ENCODE measurements at places on chromosomes 3 and 15.
A peak's percentile ranks its signal among the peaks of the same experiment; 100 is the strongest.

DNA sequence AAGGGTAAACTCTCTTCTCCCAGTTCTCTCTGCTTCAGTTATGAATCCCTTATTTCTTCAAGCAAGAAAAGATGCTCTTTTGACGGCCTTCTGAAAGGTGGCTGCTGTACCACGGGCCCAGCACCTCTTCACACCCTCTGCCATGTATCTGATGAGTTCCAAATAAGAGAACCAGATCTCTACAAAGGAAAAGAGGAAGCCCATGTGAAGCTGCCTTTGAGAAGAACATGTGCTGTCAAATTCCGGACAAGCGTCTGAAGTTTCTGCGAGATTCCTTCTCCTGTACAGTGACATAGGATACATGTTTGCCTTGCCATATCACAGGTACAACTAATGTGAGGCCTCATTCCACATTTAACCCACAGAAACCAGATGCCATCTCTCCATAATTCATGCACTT is 59.2 kb downstream of the SH3BP5 start:
- DNase-seq, result no peak

DNA sequence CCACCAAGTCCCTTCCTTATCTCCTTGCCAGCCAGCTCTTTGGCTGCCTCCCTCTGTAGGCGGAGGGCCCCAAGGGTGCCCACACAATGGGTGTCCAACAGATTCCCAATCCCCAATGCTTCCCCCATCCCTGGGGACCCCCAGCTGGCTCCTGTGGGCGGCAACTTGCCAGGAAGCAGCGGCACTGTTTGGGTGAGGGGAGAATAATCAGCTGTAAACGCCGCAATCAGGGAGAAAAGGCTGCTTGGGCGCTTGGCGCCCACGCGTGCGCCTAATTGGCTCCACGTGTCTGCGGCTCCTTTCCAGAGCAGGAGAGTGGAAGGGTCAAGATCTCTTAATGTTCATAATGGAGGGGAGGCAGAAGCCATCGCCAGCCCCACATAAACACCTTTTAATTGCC is 67.9 kb upstream of the TMEM115 start:
- no peak for DNase-seq

GRCh38 chr3:116579840-116580239 is 129.7 kb upstream of the TUSC7 start:
- DNase-seq, result peak; percentile 33

- no peak for DNase-seq
These were observed 513.9 kb upstream of the NR2F2 start for GRCh38 chr15:95816591-95816990.

GRCh38 chr3:15120986-15121385 is 22.0 kb upstream of the RBSN start:
- DNase-seq, result no peak

GRCh38 chr15:34327906-34328305 is 9.7 kb downstream of the SLC12A6 start:
- no peak for DNase-seq

DNA sequence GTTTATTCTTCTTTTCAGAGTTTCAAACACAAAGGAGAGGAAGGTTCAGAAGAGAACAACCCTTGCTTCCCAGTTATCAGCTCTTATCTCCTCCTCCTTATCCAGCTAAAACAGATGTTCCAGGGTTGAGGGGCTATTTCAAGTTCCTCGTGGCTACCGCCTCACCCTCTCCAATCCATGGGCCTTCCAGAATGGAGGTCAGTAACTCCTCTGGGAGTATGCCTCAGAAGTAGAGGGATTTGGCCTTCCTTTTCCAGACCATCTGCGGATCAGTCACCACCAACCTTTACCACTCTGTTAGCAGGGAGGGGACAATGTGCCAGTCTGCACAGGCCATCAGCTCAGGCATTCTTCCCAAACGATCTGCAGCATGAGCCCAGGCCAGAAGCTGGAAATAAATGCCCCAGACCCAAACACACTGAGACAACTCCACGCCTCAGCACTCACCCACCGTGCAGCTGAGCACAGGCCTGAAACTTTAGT is 14.8 kb downstream of the HTR3C start:
- DNase-seq, result no peak

GRCh38 chr15:55588070-55588814 is at the start of gene PYGO1:
TSS of gene PYGO1 (minus strand) at chr15:55588345. CDS start at chr15:55587883, 462 bp downstream.
- DNase-seq, result peak; percentile 65

DNA sequence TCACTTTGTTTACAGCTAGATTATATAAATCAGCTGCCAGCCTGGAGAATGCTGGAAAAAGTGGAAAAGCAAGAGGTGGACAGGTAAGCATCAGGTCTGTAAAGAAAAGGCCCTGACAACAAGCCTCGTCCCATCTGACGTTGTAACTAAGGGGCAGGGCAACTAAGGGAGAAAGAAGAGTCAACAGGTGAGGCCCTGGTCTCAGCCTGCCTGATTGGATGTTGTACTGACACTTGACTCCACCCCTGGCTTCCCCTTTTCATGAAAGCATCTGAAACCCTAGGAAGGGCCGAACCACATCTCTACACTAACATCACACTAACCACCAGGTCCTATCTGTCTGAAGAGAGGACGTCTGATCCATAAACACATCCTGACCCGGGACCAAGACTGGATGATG is 357.6 kb upstream of the CFAP20DC start:
- no peak for DNase-seq

GRCh38 chr15:62653122-62653521 is 389.4 kb upstream of the TPM1 start:
- no peak for DNase-seq
